MG63 (cell line): ENCODE measurements at places on chromosomes 11 and 22. TPM values are rescaled to one million over a fixed set of nuclear protein-coding genes. Genes with fewer than 3 reads are reported as not detected.

Gene MYBPC3
- not detected in 2 replicates for total RNA-seq

Gene OR4A16
- not detected in 2 replicates for total RNA-seq

- no peak for DNase-seq
These were observed 492.9 kb upstream of the KIRREL3 start for GRCh38 chr11:127493330-127494022.

DNA sequence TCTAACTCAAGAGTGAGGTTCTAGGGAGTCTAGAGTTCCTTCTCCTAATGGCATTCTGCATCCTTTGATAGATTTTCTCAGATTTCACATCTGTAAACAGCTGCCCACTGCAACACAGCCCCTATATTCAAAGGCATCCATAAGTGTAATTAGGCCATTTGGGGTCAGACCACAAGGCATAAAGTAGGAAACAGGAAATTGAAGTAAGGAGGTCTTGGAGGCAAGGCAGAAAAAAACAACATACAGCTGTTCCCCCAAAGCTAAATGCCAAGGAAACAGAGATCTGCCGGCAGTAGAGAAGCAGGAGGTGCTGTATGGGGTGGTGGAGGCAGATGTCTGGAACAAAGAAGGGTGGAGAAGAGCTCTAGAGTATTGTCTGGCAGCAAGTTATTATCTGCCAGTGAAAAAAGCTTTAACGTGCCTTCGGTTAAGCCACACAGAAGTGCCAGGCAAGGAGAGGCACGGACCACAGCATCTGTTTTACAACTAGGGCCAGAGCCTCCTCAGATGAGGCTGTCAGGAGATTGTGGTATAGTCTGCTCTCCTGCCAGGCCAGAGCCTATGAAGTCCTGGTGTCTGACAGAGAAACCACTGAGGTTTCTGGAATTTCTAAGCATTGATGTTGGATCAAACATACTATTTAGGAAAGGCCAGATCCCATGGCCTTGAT lies 100.2 kb upstream of the CHRM4 start:
- DNase-seq, result no peak

DNA sequence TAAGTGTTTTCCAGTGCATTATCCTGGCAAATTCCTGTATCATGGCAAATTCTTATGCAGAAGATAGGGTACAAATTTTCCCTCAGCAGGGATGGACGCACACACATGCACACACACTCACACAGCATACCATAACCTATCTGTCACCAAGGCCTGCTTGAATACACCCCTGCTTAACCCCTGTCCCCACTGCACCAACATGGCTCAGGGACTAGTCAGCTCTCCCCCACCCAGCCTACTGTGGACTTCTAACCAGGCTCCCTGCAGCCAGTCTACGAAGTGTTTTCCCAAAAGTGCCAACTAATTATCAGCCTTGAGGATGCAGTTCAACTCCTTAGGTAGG lies 63.1 kb downstream of the RAB30 start:
- DNase-seq, result no peak

DNA sequence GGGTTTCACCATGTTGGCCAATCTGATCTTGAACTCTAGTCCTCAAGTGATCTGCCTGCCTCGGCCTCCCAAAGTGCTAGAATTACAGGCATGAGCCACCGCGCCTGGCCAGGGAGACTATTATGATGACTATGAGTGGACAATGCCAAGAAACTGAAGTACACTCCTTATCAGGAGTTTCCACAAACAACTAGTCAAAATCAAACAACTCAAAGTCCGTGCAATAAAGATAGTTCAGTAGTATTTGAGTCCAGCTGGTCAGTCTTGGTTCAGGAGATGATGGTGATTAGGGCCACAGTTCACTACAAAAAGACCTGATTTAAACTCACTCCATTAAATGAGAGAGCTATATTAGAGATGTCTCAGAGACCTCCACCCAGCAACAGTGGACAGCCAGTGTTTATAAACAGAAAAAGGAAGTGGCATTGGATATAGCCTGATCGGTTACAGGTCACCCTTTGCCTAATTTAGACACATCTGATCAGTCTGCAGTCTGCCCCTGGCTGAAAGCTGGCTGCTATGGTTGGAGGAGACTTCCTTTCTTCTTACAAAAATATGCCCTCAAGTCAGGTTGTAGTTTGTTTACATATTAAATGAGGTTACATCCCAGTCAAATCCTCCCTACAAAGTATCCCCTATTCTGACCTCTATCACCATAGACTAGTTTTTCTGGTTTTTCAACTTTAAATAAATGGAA lies 17.0 kb downstream of the CD3E start:
- no peak for DNase-seq

DNA sequence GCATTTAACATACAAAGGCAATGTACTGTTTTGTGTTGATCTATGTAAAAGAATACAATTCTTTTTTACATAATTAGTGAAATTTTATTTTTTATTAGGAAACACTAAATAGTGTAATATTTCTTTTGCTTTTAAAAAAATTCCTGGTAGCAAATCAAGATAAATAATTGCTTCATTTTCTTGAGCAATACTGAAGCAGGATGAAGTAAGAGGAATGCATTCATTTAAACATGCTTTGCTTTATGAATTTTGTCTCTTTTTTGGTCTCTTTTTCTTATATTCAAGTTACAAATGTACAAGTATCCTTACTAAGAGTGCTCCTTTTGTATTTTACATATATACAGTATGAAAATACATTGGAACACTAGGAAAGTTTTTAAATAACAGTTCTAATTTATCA lies 144.4 kb upstream of the TEAD1 start:
- DNase-seq, result no peak

GRCh38 chr11:46719048-46719542 lies at the start of gene F2:
Gene F2 (plus strand): TSS chr11:46719213. CDS start chr11:46719236, 23 bp downstream.
- no peak for DNase-seq

GRCh38 chr11:67371189-67371910 lies 2.0 kb downstream of the CLCF1 start:
- DNase-seq, result peak; percentile 52
